ENCODE measurements at places on chromosomes 4 and X. TPM values are rescaled to one million over a fixed set of nuclear protein-coding genes. Genes with fewer than 3 reads are reported as not detected.
A peak's percentile ranks its signal among the peaks of the same experiment; 100 is the strongest.

SRPX gene
- not detected for total RNA-seq

GPR119 gene
- not detected for total RNA-seq

SOX3 gene
- total RNA-seq: not detected

USP27X gene
- total RNA-seq: 5.2 TPM

HTRA3 gene
- not detected for total RNA-seq

FRG1 gene
- 47.8 TPM for total RNA-seq

CSAG3 gene
- total RNA-seq: not detected

- no peaks in the 10 kb centered on the region for H3K36me3 ChIP-seq
- H3K4me1 ChIP-seq: no peaks in the 10 kb centered on the region
- no peak for DNase-seq
- H3K27ac ChIP-seq: no peak overlapping the region
Observed at GRCh38 chr4:82528868-82529267, 32.9 kb downstream of the TMEM150C start.

DNA sequence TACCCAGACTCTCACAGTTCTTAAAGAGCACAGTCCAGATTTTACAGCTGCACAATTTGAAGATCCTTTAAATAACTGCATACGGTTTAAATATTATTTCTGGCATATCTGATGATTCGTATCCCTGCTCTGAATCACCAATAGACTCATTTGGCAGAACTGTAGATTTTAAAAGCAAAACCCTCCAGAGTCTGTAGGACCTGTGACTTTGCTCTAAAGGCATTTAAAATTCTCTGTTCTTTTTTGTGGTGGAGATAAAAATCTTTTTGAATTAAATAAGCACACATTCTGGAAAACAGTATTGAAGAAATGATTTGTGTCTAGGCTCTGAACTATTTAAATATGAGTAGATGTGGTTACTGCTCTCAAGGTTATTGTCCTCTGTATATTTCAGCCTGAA lies 246.2 kb upstream of the PITX2 start:
- no peak overlapping the region for H3K4me3 ChIP-seq
- no peak for DNase-seq

GRCh38 chr4:7677086-7677485 lies 242.4 kb upstream of the PSAPL1 start:
- H3K27me3 ChIP-seq: no peaks in the 10 kb centered on the region
- no peak overlapping the region for H3K27ac ChIP-seq
- no peaks in the 10 kb centered on the region for H3K4me1 ChIP-seq
- H3K4me3 ChIP-seq: no peak overlapping the region

DNA sequence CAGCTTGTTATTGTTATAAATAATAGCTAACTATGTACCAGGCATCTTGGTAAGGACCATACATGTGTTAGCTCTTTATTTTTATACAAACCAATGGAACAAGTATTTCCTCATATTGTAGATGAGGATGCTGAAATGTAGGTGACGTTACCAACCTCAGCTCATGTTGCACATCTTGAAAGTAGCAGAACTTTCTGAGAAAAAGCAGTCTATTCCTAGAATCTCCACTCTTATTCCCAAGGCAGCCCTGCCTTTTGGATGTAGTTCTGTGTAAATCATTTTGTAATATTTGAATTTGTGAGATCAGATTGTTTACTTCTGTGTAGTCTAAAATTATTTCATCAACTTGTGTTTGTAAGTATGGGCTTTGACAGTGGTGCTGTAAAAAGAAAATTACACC lies 5.3 kb downstream of the FHDC1 start:
- no peaks in the 10 kb centered on the region for H3K36me3 ChIP-seq
- H3K4me1 ChIP-seq: peaks cover 16% of the 10 kb centered on the region
- H3K27me3 ChIP-seq: peaks cover 6% of the 10 kb centered on the region
- no peak overlapping the region for H3K27ac ChIP-seq
- no peak for DNase-seq
- no peak overlapping the region for H3K4me3 ChIP-seq

- H3K27me3 ChIP-seq: no peaks in the 10 kb centered on the region
- no peak overlapping the region for H3K4me3 ChIP-seq
- H3K4me1 ChIP-seq: no peaks in the 10 kb centered on the region
- no peak overlapping the region for H3K27ac ChIP-seq
Observed at GRCh38 chr4:79923281-79923680, 149.7 kb downstream of the ANTXR2 start.

- DNase-seq: no peak
- H3K4me3 ChIP-seq: no peak overlapping the region
- H3K4me1 ChIP-seq: no peaks in the 10 kb centered on the region
- H3K36me3 ChIP-seq: no peaks in the 10 kb centered on the region
- H3K27me3 ChIP-seq: no peaks in the 10 kb centered on the region
Observed at GRCh38 chr4:3335982-3336381, 43.2 kb downstream of the RGS12 start.

DNA sequence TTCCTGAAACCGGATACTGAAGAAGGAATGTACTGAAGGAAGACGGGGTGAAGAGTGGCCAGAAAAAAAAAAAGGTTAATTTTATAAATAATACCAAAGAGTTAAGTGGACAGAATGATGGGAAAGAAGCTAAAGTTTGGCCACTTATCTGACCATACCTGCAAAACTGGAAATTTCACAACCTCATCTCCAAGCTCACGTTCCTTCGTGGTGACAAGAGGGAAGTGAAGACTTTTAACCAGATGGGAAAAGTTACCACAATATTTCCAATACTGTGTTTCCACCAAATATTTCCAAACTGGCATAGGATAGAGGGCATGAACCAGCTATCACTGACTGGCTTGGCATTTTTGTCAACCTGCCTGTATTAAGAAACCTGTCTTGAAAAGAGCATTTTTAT lies 56.4 kb downstream of the MAML3 start:
- no peaks in the 10 kb centered on the region for H3K27me3 ChIP-seq
- H3K27ac ChIP-seq: no peak overlapping the region
- H3K36me3 ChIP-seq: no peaks in the 10 kb centered on the region

- H3K27ac ChIP-seq: no peak overlapping the region
- H3K27me3 ChIP-seq: no peaks in the 10 kb centered on the region
- H3K36me3 ChIP-seq: no peaks in the 10 kb centered on the region
- H3K4me1 ChIP-seq: no peaks in the 10 kb centered on the region
Observed at GRCh38 chrX:150527108-150527507, 41.3 kb upstream of the MTM1 start.

GRCh38 chr4:165537028-165537648 lies 158.3 kb downstream of the CPE start:
- H3K36me3 ChIP-seq: no peaks in the 10 kb centered on the region
- H3K4me1 ChIP-seq: no peaks in the 10 kb centered on the region
- no peak overlapping the region for H3K27ac ChIP-seq
- H3K4me3 ChIP-seq: no peak overlapping the region
- no peak for DNase-seq

- peaks cover 3% of the 10 kb centered on the region for H3K27me3 ChIP-seq
- no peak overlapping the region for H3K4me3 ChIP-seq
- DNase-seq: no peak
- no peaks in the 10 kb centered on the region for H3K4me1 ChIP-seq
- no peaks in the 10 kb centered on the region for H3K36me3 ChIP-seq
Observed at GRCh38 chr4:151169223-151169622, 69.8 kb downstream of the RPS3A start.

DNA sequence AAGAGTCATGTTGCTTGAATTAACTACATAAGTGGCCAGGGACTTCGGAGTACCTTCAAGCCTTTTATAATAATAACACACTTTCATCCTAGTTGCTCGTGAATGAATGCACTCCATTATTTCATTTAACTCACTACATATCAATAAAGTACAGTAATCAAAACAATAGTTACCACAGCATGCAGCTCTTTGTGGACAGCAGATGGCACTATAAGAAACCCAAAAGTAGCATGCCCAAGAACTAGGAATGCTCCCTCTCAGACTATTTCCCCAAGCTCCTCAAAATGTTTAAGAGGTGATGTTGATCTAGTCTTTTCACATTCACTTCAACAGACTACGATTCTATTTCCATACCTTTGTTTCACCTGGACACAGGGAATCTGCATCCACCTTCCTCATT lies 500.8 kb upstream of the DIAPH2 start:
- no peaks in the 10 kb centered on the region for H3K36me3 ChIP-seq
- no peak overlapping the region for H3K4me3 ChIP-seq
- H3K27ac ChIP-seq: no peak overlapping the region
- H3K4me1 ChIP-seq: no peaks in the 10 kb centered on the region
- no peak for DNase-seq

DNA sequence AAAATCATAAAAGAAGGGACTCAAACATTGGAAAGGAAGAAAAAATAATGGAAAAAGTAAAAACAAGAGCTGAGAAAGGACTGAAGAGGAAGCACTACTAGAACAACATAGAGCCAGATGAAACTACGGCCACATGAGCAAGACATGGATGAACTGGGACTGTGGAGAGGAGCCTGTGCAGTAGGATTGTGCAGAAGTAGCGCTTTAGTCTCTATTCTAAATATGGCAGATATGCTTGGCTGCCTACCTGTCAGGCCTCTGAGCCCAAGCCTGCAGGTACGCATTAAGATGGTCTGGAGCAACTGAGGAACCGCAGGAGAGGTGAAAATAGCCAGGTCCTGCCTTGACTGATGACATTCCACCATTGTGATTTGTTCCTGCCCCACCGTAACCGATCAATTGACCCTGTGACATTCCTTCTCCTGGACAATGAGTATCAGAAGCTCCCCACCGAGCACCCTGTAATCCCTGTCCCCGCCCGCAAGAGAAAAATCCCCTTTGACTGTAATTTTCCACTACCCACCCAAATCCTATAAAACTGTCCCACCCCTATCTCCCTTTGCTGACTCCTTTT lies 154.3 kb downstream of the CAMK2D start:
- peaks cover 11% of the 10 kb centered on the region for H3K36me3 ChIP-seq
- DNase-seq: no peak
- no peak overlapping the region for H3K27ac ChIP-seq
- no peak overlapping the region for H3K4me3 ChIP-seq
- no peaks in the 10 kb centered on the region for H3K27me3 ChIP-seq

GRCh38 chr4:129623233-129623875 lies 527.4 kb downstream of the C4orf33 start:
- no peaks in the 10 kb centered on the region for H3K27me3 ChIP-seq
- H3K27ac ChIP-seq: no peak overlapping the region
- H3K4me1 ChIP-seq: no peaks in the 10 kb centered on the region
- H3K36me3 ChIP-seq: no peaks in the 10 kb centered on the region
- H3K4me3 ChIP-seq: no peak overlapping the region
- no peak for DNase-seq

DNA sequence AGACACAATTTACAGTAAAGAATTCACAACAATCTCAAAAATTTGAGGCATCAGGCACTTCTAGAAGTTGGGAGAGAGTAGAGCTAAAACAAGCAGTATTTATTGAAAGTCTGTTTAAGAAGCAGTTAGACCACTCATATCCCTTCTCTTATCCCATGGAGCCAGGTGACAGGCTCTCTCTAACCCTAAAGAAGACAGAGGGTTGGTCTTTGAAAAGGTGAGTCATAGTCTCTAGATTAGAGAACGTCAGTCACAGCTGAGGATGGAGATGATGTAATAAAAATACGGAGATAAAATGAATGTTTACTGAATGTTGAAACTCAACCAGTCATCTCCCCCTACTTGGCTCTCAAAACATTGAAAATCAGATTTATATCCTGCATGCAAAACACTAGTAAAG lies 223.8 kb downstream of the CHIC2 start:
- no peaks in the 10 kb centered on the region for H3K27me3 ChIP-seq

- no peaks in the 10 kb centered on the region for H3K4me1 ChIP-seq
- H3K36me3 ChIP-seq: no peaks in the 10 kb centered on the region
- no peak overlapping the region for H3K4me3 ChIP-seq
- no peak overlapping the region for H3K27ac ChIP-seq
- no peaks in the 10 kb centered on the region for H3K27me3 ChIP-seq
- no peak for DNase-seq
Observed at GRCh38 chrX:86455495-86455894, 307.2 kb downstream of the DACH2 start.

GRCh38 chr4:152660526-152660925 lies 19.3 kb downstream of the TMEM154 start:
- no peaks in the 10 kb centered on the region for H3K36me3 ChIP-seq
- peaks cover 21% of the 10 kb centered on the region for H3K4me1 ChIP-seq
- H3K27ac ChIP-seq: no peak overlapping the region

GRCh38 chr4:41538887-41539498 lies 1.0 kb downstream of the LIMCH1 start:
- H3K36me3 ChIP-seq: no peaks in the 10 kb centered on the region
- no peaks in the 10 kb centered on the region for H3K27me3 ChIP-seq
- H3K27ac ChIP-seq: no peak overlapping the region
- H3K4me3 ChIP-seq: no peak overlapping the region
- DNase-seq: no peak
- no peaks in the 10 kb centered on the region for H3K4me1 ChIP-seq

DNA sequence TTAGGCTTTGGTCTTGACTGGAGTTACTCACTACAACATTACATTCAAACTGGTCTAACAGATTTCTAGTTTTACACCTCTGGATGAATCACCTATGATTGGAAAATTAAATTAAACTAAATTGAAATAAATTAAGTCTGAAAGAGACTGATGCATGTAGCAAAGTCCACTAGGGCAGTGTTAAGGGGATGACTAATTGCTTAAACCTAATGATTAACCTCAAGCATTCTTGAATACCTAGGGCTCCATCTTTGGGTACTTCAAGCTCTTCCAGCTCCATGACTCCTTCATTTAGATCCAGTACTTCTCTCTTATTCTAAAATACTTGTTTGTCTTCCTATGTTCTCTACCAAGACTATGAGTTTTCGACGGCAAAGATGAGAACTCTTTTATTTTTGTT lies 86.8 kb downstream of the SH2D1A start:
- H3K4me1 ChIP-seq: no peaks in the 10 kb centered on the region
- no peak overlapping the region for H3K4me3 ChIP-seq
- H3K27me3 ChIP-seq: no peaks in the 10 kb centered on the region
- no peak for DNase-seq
- no peak overlapping the region for H3K27ac ChIP-seq
- H3K36me3 ChIP-seq: no peaks in the 10 kb centered on the region

- H3K27ac ChIP-seq: no peak overlapping the region
- no peak overlapping the region for H3K4me3 ChIP-seq
- no peaks in the 10 kb centered on the region for H3K4me1 ChIP-seq
- H3K27me3 ChIP-seq: no peaks in the 10 kb centered on the region
Observed at GRCh38 chr4:14371131-14371530, 631.1 kb upstream of the CPEB2 start.

GRCh38 chr4:79917246-79917645 lies 155.8 kb downstream of the ANTXR2 start:
- H3K4me1 ChIP-seq: no peaks in the 10 kb centered on the region

- no peaks in the 10 kb centered on the region for H3K27me3 ChIP-seq
- no peak overlapping the region for H3K27ac ChIP-seq
- no peaks in the 10 kb centered on the region for H3K36me3 ChIP-seq
- H3K4me1 ChIP-seq: no peaks in the 10 kb centered on the region
- H3K4me3 ChIP-seq: peak overlapping the region; percentile 67
- DNase-seq: no peak
Observed at GRCh38 chrX:6225911-6226595, 2.6 kb downstream of the NLGN4X start.

GRCh38 chrX:53294024-53294648 lies 12.8 kb upstream of the IQSEC2 start:
- H3K27ac ChIP-seq: no peak overlapping the region
- H3K36me3 ChIP-seq: no peaks in the 10 kb centered on the region
- DNase-seq: no peak
- no peak overlapping the region for H3K4me3 ChIP-seq

DNA sequence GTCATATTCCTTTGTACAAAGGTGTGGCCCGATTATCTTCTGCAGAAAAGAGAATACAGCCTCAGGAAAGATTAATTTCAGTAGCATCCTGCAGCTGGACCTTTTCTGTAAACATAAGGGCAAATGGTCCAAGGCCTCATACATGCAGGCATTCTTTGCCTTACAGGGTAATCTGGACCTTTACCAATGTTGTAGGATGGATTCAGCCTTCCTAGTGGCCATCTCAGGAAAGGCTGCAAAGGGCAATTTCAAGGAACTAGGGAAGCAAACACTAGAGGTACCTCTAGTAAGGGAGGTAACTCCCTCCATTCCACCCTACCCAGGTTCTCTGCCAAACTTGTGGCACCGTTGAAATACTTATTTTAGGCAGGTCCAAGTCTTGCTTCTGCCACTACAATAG lies 43.0 kb downstream of the UGT2B28 start:
- no peak overlapping the region for H3K4me3 ChIP-seq
- H3K27ac ChIP-seq: no peak overlapping the region
- H3K27me3 ChIP-seq: no peaks in the 10 kb centered on the region
- no peak for DNase-seq
